ENCODE measurements at places on chromosomes 2 and 18.

- no peak for DNase-seq
Measured at GRCh38 chr2:77228391-77228790, 293.8 kb downstream of the LRRTM4 start.

DNA sequence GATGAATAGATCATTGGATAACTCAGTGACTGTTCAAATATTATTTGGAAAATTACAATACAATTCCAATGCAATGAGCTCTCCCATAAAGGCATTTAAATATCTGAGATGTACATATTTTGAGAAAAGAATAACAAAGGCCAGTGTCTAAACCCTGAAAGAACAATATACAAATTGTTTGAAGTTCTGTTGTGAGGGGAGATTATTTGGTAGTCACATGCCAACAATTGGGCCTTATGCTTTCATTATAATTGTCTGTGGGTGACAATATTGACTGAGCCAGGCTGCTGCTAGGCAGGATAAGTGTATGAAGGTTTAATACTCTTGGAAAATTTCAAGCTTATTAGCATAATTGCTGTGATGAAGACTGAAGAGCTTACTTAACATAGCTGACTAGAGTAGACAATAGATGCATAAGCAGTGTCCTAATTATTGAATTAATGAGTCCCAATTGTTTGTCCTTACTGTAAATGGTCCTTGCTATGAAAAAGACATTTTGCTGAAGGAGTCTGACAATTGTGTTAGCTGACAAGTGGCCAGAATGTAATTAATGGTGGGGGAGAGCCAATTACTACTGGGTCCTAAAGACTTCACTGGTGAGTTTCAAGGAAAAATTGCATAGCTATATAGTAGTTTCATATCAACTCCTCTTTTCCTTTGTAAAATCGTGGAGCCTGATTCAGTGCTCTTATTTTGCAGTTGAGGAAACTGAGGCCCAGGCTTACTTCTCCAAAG, 5.0 kb upstream of the SMAD2 start:
- no peak for DNase-seq

DNA sequence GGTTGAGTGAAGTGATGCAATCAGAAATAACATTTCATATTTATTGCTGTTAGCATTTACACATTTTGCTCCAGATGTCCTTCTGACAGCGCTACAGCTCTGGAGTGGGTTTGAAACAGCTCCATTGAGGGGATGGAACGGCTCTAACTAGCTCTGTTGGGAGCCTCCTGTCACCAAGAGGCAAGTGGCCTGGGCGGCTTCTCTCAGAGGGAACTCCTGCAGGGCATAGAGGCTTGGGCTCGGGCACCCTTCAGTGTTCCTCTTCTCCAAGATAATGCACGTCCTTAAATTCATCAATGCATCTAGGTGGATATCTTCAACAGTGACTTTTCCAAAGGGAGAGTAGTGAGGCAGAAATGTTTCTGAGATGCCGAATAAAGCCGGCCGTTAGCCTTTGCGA, 122.5 kb downstream of the CNTNAP5 start:
- no peak for DNase-seq

- no peak for DNase-seq
Measured at GRCh38 chr18:63307551-63308200, 11.9 kb downstream of the BCL2 start.

- no peak for DNase-seq
Measured at GRCh38 chr2:196486146-196486545, 153.4 kb upstream of the CCDC150 start.

- DNase-seq: no peak
Measured at GRCh38 chr2:165651233-165651632, 142.8 kb downstream of the GALNT3 start.

GRCh38 chr2:12675801-12676200, 40.9 kb upstream of the TRIB2 start:
- DNase-seq: no peak

GRCh38 chr18:9091066-9091476, 11.4 kb upstream of the NDUFV2 start:
- DNase-seq: no peak

GRCh38 chr2:207782238-207783030, 12.7 kb upstream of the FZD5 start:
- DNase-seq: no peak

- no peak for DNase-seq
Measured at GRCh38 chr2:83587309-83587708, 871.8 kb downstream of the SUCLG1 start.

GRCh38 chr2:38438133-38438882, 61.2 kb upstream of the ATL2 start:
- no peak for DNase-seq

GRCh38 chr2:121902616-121903015, 147.2 kb downstream of the TSN start:
- DNase-seq: no peak

GRCh38 chr18:38571651-38572050, 1006.1 kb upstream of the CELF4 start:
- DNase-seq: no peak

DNA sequence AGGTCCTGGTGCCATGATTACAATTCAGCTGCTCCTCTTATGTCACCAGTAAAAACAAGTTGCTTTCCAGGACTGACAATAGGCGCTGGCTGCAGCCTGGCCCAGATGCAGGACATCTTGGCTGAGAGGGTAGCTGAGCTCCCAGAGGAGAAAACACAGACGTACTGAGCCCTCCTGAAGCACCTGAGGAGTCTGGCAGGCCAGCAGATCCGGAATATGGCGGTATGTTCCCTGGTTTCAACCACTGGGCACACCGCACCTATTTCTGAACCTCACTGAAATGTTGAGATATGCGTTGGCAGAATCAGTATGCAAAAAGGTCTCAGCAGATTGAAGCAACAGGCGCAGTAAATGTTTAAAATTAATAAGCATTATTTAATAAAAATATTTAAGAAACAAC, 73.1 kb upstream of the BZW1 start:
- DNase-seq: no peak

DNA sequence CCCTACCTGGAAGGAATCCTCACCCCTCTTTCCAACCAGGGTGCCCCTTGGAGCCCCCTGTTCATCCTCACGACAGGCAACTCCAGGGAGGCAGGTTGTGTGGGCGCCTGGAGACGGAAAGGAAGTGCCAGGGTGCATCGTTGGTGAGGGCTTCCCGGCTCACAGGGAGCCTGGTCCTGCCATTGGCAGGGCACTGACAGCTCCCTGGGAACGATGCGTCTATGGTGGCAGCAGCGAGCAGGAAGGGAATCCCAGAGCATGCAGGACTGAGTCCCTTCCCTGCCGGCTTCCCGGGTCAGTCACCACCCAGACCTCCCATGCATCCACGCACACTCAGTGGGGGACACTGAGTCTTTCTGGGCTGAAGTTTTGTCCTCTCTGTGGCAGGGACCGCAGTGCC, 117.6 kb downstream of the INHBB start:
- DNase-seq: no peak

GRCh38 chr2:38945372-38945771, 55.7 kb downstream of the ARHGEF33 start:
- DNase-seq: no peak

DNA sequence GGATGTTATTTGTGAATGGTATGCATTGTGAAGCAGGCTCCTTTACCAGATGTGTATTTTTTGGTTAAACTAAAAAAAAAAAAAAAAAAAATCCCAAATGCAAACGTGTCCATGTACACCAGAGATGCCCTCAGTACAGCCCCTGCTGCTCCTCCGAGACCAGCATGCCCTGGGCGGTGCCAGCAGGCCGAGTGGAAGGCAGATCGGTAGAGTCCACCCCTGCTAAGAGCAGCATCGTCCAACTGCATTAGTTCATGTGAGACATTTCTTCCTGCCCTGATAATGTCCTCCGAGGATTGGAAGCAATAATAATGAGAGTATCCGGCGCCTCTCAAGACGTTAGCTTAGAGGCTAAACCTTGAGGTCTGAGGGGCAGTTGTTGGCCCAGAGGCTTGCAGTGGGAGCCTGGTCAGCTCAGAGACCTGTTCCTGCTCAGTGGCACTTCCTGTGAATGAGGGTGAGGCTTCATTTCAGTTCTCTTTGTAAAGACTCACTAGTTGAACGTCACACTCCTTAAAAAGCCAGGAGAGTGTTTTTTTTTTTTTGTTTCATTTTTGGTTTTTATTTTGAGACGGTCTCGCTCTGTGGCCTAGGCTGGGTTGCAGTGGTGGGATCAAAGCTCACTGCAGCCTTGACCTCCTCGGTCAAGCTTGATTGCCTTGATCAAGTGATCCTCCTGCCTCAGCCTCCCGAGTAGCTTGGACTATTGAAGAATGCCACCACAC, 5.6 kb downstream of the SLC66A3 start:
- DNase-seq: no peak

GRCh38 chr2:168196764-168197180, 50.6 kb downstream of the STK39 start:
- DNase-seq: no peak
